ENCODE measurements at places on chromosomes 11 and 22. TPM values are rescaled to one million over a fixed set of nuclear protein-coding genes. Genes with fewer than 3 reads are reported as not detected.

Gene CSF2RB
- polyA plus RNA-seq, result 2.8 TPM

Gene LYVE1
- 84.8 TPM for polyA plus RNA-seq

Gene OR2AG2
- 0.21 TPM for polyA plus RNA-seq

Gene C11orf87
- not detected for polyA plus RNA-seq

Gene UPB1
- polyA plus RNA-seq, result 0.28 TPM

Gene FGF3
- not detected for polyA plus RNA-seq

Gene OR10W1
- polyA plus RNA-seq, result not detected

Gene MFNG
- 5.7 TPM for polyA plus RNA-seq

Gene GLYATL2
- polyA plus RNA-seq, result 1.3 TPM

Gene OR52I2
- polyA plus RNA-seq, result not detected

Gene ACR
- 0.15 TPM for polyA plus RNA-seq

Gene LAYN
- polyA plus RNA-seq, result 6.1 TPM

Gene DNAJC4
- polyA plus RNA-seq, result 44.0 TPM

Gene OPCML
- polyA plus RNA-seq, result 1.8 TPM

Gene C11orf21
- polyA plus RNA-seq, result 4.5 TPM

Gene CD6
- polyA plus RNA-seq, result 0.86 TPM

Gene DRG1
- 90.6 TPM for polyA plus RNA-seq

Gene KRTAP5-2
- not detected for polyA plus RNA-seq

Gene TSSK2
- not detected for polyA plus RNA-seq

Gene DDI1
- polyA plus RNA-seq, result not detected

Gene KLHL35
- polyA plus RNA-seq, result 2.9 TPM

Gene CABP4
- polyA plus RNA-seq, result 1.1 TPM

Gene CSTF3
- polyA plus RNA-seq, result not detected

Gene TUB
- 13.9 TPM for polyA plus RNA-seq

Gene ART1
- polyA plus RNA-seq, result 6.0 TPM
